ENCODE measurements at places on chromosomes 5 and 9.

DNA sequence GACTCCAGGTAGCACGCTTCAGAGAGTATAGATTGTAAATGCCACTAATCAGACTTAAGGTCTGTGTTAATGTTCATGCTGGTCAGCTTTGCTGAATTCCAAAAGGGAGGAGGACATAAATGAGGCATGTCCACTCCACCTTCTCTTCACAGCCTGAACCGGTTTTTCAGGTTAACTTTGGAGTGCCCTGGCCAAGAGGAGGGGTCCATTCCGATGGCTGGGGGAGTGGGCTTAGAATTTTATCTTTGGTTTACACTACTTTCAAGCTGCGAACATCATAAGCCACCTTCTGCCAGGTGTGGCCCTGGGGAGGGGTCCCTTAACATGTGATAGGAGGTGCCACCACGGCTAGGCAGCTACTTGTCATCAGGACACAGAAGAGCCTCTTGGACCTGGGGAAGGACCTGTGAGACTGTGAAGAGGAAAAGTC is 24.2 kb downstream of the ABO start:
- no peak for DNase-seq

DNA sequence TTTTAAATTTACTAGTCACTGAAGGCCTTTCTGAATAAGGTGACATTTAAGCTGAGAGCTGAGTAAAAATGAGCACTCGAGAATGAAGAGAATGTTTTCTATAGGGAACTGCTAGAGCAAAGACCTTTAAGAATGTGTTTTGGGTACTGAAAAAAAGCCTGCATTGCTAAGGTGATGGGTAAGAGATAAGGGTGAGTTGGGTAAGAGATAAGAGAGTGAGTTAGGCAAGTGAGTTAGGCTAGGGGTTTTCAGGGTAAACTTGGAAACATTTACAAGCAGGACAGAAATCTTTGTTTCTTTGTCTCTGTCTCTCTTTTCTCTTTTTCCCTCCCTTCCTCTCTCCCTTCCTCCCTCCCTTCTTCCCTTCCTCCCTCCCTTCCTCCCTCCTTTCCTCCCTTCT is 5.6 kb downstream of the RAD23B start:
- DNase-seq = no peak

DNA sequence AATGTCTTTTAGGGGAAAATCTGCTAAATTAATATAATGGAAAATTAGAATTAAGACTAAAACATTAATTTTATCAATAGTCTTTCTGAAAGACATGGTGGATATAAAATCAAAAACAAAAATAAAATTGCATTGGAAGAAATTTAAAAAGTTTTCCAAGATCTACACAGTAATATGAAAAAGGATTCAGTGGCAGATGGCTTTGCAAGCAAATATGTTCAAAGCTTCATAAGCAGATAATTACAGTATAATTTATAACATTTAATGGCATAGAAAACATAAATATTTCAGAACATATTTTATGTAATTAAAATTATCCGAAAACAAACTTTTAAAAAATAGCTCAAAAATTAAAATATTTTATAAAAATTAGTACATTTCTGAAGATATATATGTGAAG is 512.4 kb upstream of the CYLC2 start:
- DNase-seq = no peak

DNA sequence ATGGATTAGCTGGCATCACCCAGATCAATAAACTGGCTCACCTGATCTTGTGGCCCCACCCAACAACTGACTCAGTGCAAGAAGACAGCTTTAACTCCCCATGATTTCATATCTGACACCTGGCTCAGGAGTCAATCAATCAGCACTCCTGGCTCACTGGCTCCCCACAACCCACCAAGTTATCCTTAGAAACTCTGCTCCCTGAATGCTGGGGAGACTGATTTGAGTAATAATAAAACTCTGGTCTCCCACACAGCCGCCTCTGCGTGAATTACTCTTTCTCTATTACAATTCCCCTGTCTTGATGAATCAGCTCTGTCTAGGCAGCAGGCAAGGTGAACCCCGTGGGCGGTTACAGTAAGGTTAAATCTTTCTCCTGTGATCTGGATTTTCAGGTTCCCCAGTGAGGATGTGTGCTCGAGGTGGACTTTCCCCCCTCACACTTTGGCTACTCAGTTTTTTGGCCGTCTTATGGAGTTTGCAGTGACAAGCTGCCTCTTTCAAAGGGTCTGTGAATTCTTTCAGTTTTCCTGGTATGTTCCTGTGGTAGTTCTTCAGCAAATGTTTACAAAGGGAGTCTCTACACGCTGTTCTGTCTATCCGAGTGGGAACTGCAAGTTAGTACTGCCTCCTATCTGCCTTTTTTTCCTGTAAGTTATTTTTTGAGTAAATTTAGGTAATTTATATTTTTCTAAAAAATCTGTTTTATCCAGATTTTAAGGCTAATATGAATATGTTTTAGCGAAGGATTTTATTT is 500.2 kb upstream of the NUDT12 start:
- no peak for DNase-seq

GRCh38 chr9:92191801-92192200 is 76.6 kb upstream of the SPTLC1 start:
- DNase-seq = no peak

- no peak for DNase-seq
Measured at GRCh38 chr5:59274106-59274636, 619.4 kb downstream of the PDE4D start.
